HL-60 (cell line): ENCODE measurements at places on chromosomes 6 and 20.
A peak's percentile ranks its signal among the peaks of the same experiment; 100 is the strongest.

GRCh38 chr6:12890171-12890790, 173.7 kb downstream of the PHACTR1 start:
- DNase-seq, result no peak

DNA sequence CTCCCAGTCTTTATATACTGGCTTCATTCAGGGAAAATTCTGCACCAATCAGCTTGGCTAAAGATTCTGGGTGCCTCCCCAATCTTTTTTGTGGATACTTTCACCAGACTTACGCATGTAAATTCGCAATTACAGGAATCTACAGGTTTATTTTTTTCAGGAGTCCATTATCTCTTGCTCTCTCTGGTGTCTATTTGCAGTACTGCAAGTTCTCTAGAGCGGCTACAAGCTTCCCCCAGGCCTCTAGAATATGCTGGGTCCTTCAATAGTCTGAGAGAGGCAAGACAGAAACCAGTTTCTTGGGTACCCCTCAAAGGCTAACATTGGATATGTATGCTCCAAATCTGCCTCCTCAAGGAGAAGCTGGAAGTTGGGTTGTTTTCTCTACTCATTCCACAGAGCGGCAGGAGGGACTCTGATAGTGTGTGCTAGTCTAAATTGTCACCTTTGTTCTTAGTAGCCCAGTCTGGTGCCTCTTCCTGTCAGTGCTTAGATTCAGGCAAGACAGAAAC, 58.5 kb downstream of the SUN5 start:
- peak; percentile 30 for DNase-seq

- no peak for DNase-seq
Observed at GRCh38 chr6:17813542-17813941, 106.8 kb upstream of the NUP153 start.

GRCh38 chr6:32622545-32623401, 14.4 kb upstream of the HLA-DQA1 start:
- peak; percentile 35 for DNase-seq

DNA sequence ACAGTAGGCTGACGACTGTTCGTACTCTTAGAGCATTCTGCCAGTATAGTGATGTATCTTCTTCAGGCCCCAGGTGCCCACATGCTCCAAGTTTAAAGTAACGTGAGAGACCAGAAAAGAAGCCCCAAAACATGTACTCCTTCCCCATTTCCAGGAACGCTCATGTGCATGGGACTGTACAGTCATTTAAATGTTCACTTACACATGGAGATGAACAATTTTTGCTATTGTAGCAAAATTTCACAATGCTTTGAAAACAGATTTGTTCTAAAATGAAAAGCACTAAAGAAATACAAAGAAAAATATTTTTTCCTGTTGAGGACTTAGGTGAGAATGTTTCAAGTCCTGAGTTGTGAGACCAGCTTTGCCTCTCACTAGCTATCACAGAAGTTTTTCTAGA, 269.3 kb upstream of the PRDM1 start:
- DNase-seq, result no peak

GRCh38 chr6:143221698-143222097, 161.0 kb downstream of the AIG1 start:
- no peak for DNase-seq

DNA sequence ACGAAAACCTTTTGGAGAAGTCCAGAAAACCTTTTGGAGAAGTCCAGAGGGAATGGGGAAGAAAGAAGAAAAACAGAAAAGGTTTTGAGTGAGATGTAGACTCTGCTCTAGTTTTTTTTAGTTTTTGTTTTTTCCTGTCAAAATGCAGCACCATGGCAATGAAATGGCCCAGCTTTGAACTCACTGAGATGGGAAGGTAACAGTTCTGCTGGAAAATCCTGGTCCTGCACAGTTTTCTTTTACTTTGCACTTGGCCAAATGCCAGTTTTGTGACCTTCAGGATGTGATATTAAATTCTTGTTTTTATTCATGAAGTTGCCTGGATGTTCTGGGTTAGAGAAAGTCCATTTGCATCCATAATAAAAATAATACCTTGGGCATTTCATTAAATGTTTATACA, 145.7 kb downstream of the CFAP61 start:
- DNase-seq, result no peak

DNA sequence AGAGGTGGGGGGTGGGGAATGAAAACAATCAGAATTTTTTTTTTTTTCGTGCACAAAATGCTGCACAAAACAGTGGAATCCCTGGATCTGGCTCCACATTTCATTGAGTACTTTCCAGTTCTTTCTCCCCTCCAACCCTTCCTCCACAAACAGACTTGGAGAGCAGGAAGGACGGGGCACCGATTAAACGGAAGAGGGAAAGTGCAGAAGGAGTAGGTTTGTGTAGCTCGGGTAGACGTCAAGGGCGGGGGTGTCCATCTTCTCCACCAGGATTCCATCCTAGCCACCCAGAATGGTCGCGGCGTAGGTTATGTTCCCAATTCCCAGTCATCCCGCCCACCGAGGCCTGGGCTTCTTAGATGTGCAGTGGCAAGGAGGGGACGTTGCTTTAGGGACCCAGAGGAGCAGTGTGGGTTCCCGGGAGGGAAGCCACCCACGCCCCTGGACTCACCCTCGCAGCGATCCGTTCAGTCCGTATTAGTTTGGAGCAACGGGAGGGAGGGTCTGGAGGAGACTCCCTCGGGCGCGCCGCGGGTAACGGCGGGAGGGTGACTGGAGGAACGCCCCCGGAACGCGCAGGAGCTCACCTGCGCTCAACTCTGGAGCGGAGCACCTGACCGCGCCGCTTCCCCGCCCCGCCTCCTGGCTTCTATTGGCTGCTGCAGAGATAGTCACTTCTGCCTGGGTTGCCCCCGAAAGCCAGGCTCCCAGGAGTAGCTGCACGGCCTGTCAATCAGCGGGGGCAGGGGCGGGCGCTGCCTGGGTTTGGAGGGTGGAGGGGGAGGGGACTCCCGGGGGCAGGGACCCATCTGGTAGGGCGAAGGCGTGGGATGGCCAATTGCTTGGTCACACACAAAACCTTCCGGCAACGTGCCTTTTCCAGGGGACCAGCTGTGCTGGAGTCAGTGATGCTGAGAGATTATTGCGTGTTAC, at the start of gene ENPP5:
ENPP5 (minus strand) TSS at position 624 of the 933 bp plus-strand sequence. CDS start 2,718 bp downstream, outside the sequence.
- DNase-seq, result no peak

DNA sequence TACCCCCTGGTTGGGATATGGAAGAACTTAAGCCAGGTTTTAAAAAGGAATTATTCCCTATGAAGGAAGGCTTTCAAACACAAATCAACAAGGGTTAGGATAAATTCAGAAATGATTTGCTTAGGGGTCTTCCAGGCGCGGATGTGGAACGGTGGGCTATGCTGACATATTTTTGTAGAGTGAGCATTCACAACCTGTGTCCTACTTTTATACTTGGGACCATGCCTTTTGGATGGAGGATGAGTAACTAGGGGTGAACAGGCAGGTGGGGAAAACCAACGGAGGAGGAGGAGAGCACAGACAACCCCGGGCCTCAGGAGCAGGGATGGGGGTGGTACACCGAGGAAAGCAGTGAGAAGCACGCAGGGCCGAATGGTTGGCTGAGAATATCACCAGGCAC, 5.9 kb downstream of the MYLK4 start:
- no peak for DNase-seq

GRCh38 chr6:136061701-136062100, 188.4 kb downstream of the MTFR2 start:
- DNase-seq, result no peak

- DNase-seq, result no peak
Observed at GRCh38 chr6:168105813-168106632, 27.0 kb upstream of the FRMD1 start.

- DNase-seq, result no peak
Observed at GRCh38 chr6:87921034-87921433, 126.6 kb upstream of the SPACA1 start.

DNA sequence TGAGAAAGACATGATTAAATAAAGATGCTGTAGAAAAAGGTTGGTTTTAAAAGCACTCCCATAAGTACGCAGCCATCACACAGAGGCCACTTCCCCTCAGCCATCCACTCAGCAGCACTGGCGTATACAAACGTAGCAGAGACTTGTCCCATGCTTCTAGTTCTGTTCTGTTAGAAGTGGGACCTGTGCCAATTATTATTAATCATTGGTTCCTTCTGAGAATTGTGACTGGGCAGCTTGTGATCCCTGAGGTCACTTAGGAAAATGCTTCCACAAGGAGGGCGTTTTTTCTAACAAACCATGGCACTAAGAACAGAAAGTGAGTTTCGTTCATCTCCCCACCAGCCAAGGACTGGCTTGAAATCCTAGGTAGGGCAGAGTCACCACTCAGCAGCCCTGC, 53.9 kb downstream of the FAM120B start:
- no peak for DNase-seq

DNA sequence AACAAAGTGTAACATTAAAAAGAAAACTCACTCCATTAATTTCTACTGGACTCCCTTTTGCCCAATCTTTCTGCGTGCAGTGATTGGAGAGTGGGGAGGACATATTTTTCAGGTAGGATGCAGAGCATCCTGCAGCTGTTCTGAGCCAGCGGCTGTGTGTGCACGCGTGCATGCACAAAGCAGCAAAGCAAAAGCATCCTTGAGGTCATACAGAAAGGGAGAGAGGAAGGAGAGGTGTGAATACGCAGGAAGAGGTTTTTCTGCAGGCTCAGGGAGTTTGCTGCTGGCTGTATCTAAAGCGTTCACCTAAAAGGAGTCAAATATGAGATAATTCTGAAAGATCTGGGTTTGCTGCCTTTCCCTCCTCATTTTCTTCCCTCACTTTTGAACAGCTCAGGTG, 108.4 kb downstream of the HUS1B start:
- no peak for DNase-seq
